ENCODE measurements at places on chromosomes 11 and 22.
A peak's percentile ranks its signal among the peaks of the same experiment; 100 is the strongest.

GRCh38 chr11:35466058-35466457 lies 46.7 kb upstream of the SLC1A2 start:
- DNase-seq = no peak

DNA sequence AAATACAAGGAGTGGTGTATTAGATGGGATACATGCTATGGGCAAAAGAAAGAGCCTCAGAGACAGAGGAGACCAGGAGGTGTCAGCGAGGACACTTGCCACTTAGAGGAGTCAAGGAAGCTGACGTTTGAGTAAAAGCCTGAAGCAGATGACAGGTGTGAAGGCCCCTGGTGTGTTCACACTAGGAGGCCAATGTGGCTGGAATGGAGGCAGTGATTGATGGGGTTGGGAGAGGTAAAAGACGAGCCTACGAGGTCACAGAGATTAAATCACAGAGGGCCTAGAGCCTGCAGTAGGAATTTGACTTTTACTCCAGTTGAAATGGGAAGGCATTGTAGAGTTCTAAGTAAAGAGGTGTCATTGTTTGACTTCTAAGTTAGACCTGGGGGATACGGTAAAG lies 12.0 kb upstream of the GDPD5 start:
- DNase-seq = no peak

GRCh38 chr11:96341211-96342013 lies 1.6 kb downstream of the MAML2 start:
- DNase-seq = peak; percentile 52

GRCh38 chr22:25928038-25928437 lies 186.1 kb downstream of the MYO18B start:
- no peak for DNase-seq

DNA sequence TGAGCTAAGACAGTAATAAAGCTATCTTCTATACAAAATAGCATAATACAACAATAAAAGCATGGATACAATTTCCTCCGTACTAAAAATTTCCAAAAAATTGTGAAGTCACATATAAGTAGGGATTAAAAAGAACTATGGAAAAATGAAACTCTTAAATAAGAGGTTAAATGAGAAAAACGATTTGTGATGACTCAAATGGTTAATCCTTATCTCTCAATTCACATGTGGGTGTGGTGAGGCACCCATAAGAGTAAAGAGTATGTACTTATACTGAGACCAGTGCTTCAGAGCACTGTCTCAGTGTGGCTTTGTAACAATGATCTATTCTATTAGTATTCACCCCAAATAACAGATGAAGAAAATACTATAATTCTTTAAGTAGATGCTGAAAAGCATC lies 25.0 kb upstream of the CCDC34 start:
- DNase-seq = no peak

- no peak for DNase-seq
Measured at GRCh38 chr11:97965849-97966646, 1054.7 kb upstream of the CNTN5 start.

- DNase-seq = peak; percentile 71
Measured at GRCh38 chr22:37484480-37485394, 1.4 kb downstream of the MFNG start.

GRCh38 chr22:40247976-40248375 lies 70.3 kb downstream of the TNRC6B start:
- no peak for DNase-seq

- no peak for DNase-seq
Measured at GRCh38 chr11:110919241-110919922, 207.1 kb upstream of the ARHGAP20 start.

DNA sequence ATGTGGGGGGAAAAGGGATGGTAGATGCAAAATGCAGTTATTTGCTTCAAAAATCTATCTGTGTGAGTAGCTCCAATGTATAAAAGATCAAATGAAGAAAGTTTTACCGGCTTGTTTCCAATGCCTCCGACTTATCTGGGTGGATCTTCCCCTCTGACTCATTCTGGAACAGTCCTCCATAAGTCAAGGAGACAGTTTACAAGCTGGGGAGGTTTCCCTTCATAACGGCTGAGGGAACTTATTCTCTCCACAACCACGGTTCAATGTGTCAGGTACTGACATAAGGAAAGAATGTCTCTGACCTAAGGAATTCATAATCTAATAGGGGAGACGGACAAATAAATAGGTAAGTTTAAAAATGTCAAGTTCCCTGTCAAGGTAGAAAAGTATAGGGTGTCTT lies 49.7 kb upstream of the BIRC3 start:
- DNase-seq = no peak

GRCh38 chr11:107468596-107468995 lies 11.0 kb upstream of the CWF19L2 start:
- no peak for DNase-seq

GRCh38 chr11:127275774-127276173 lies 275.2 kb upstream of the KIRREL3 start:
- no peak for DNase-seq

DNA sequence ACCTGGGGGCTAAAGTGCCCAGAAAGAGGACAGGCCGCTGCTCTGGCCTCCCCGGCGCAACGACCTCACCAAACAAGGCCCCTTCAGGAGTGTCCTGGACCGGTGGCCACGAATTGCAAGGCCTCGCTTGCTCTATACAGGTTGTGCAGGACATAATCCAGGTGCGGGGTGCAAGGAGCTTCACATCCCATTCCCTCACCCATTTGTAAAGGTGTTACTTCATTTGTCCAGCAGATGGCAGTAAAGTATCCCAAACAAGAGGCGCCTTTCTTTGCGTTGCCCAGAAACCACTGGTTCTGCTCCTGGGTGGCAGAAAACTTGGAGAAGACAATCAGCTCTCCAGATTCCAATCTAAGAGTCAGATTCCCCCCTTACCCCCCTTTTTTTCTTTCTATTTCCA lies 35.9 kb upstream of the PRDM11 start:
- no peak for DNase-seq

DNA sequence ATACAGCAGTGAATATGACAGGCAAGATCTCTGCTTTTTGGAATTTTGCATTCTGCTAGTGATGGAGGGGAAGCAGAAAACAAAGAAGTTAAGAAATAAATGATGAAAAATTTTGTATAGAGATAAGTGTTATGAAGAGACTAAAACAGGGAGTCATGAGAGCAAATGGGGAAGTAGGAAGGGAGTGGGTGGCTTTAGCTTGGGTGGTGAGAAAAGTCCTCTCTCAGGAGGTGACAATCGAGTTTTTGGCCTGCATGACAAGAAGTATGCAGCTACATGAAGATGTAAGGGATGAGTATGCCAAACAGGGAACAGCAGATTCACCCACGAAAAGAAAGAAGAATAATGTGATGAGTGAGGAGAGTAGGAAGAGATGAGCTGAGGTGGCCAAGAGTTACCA lies 80.7 kb upstream of the MPPED2 start:
- DNase-seq = no peak

DNA sequence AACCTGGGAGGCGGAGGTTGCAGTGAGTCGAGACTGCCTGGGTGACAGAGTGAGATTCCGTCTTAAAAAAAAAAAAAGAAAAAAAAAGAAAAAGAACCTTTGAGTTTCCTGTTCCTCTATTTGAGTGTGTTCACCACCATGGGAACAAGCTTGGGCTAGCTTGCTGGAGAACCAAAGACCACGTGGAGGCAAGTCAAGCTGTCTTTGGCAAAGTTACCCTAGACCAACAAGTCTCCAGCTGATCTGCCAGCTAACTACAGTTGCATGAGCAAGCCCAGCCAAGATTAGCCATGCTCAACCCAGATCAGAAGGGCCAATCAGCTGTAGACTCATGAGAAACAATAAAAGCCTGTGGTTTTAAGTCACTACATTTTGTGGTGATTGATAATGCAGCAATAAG lies 29.7 kb downstream of the SLN start:
- DNase-seq = no peak

- DNase-seq = no peak
Measured at GRCh38 chr11:57729479-57729878, 11.8 kb upstream of the SELENOH start.

DNA sequence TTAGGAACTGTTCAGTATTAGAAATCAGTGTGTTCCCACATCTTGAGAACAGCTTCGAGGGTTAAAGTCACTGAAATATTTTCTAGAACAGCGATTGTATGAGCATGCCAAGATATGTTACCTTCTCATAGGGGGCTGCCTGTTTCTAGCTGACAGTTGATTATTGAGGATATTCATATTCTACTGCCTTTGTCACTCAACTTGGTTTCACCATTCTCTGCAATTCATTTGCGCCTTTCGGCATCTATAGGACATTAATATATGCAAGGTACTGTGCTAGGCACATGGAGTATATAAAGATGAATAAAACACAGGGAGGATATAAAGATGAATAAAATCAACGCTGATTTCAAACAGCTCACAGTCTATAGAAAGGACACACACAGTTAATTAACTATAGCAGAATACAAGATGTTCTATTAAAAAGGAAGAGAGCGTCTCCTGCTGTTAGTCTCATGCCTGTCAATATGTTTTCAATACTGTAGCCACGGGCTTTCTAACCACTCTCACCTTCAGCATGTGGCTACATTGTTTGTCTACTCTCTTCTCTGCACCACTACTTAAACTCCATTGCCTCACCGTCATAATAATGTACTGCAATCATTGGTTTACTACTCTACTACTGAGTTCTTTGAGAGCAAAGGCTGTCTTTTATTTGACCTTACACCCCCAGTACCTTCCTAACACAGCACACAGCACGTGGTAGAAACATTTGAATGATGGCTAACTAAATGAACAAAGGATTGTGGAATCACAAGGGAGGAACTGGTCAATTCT lies 81.9 kb downstream of the RAB30 start:
- DNase-seq = no peak

GRCh38 chr11:12683874-12684273 lies 9.7 kb downstream of the TEAD1 start:
- DNase-seq = no peak

DNA sequence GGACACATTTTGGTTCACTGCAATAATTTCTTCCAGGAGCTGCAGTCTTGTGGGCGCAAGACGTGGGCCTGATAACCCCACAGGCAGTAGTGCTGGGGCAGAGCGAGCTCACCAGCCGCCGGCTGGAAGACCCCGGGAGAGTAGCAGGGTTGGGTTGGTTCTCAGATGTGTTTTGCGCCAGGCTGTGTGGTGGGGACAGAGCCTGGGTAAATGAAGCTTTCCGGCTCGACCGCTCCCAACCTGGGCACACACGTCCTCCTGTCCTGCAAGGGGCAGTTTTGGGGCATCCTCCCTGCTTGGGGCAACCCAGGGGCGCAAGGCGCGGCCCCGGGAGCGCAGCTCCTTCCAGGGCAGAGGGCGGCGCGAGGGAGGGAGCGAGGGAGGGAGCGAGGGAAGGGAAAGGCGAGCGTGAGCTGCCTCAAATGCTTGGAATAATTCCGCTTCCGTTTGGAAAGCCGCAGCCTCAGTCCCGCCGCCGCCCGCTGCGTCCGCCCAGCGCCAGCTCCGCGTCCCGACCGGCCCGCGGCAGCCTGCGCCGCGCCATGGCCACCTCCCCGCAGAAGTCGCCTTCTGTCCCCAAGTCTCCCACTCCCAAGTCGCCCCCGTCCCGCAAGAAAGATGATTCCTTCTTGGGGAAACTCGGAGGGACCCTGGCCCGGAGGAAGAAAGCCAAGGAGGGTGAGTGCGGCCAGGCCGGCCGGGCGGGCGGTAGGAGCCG lies at the start of gene PARVA:
PARVA (plus strand) TSS at position 466 of the 718 bp plus-strand sequence; CDS start at position 543, 77 bp downstream.
- DNase-seq = no peak

GRCh38 chr11:116792869-116793771 lies 1.4 kb upstream of the APOA5 start:
- DNase-seq = no peak

- DNase-seq = no peak
Measured at GRCh38 chr11:91778758-91779157, 445.9 kb upstream of the FAT3 start.

DNA sequence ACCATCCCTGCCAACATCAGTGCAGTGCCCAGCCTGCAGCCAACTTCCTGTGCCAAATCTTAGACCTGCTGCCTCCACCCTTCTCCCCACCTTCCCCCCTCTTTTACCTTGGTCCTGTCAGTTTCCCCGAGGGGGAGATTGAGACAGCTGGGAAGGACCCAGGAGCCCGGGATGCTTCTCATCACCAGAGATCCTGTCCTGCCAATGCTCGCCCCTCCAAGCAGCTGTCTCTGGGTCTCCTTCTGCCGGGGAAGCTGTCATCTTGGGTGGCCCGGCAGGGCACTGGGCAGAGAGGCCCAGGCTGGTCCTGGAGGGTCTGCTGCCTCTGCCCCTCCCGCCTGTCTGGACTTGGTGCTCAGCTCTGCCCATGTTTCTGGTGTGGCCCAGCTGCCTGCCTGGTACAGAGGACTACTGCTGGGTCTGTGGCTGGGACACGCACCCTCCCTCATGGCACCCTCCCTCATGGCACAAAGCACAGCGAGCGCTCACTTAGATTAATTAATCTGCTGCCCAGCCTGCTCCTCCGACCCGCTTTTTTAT lies 60.4 kb upstream of the THY1 start:
- no peak for DNase-seq

GRCh38 chr22:41092847-41093411 lies 537 bp downstream of the EP300 start:
- no peak for DNase-seq

- no peak for DNase-seq
Measured at GRCh38 chr11:104049116-104049515, 12.7 kb downstream of the DDI1 start.

- DNase-seq = no peak
Measured at GRCh38 chr11:44748606-44749005, 21.8 kb downstream of the TSPAN18 start.

DNA sequence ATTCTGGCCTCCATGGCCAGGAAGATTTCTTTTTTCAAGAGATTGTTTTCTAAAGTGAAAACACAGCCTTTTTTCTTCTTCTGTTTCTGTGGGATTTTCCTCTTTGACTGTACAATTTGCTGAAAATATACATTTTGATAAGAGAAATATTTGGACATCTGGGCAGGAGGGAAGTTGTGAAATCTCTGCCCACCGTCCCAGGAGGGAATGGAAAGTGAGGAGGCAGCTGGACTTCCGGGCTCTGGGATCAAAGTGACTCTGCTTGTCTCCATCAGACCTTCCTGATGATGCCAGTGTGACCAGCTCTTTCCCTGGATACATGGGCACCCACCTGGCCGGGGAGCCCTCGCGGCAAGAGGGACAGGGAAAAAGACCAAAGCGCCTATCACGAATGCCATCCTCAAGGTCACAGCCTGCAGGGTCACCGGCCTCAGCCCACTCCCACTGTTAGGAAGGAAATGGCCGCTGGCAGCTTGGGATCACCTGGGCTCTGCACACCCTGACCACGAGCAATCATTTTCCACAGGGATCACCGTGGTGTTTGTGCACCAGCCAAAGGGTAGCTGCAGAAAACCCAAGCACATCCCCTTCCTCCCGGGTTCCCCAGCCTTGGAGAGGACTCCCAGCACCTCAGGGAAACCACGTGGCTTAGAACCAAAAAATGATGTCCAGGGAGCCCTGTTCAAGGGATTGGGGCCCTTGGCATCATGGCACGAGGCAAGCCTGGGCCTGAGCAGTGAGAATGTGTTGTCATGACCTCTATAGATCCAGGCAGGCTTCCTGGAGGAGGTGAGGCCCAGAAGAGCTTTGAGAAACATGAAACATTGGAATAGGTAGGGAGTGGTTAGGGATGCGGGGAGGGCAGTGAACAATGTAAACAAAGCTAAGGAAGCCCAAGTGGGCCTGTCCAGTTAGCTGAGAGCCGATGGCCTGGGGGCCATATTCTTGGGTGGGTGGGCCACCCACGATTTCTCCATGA lies 29.1 kb upstream of the CCND1 start:
- no peak for DNase-seq
